ENCODE measurements at places on chromosomes 12 and 14.
A peak's percentile ranks its signal among the peaks of the same experiment; 100 is the strongest.

DNA sequence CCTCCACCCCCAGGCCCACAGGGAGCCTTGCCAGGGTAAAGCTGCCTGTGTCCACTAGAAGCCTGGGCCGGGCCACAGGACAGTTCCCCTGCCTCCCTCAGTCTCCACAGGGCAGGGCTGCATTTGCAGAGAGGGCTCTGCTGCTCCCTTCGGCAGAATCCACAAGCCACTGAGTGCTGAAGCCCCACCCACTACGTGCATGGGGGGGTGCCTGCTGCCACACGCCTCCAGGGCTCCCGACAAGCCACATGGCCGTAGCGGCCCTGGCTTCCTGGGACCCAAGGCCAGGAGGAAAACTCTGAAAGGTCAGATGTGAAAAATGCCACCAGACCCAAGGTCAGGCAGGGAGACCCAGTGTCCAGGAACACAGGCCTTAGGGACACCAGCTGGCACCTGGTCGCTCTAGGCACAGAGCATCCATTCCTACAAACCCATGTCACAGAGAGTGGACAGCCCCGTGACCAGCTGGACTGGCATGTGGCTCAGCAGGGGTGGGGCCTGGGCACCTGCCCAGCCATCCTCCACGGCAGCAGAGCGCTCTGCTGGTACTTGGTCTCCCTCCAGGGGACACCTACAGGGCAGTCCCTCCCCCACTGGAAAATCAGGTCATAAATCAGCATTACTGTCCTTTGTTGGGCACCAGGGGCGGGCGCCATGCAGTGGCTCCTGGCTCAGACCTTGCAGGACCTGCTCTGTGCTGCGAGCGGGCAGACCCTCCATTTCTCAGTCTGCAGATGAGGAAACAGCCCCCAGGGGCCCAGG, 42.9 kb downstream of the CCDC85C start:
- no peak for DNase-seq

DNA sequence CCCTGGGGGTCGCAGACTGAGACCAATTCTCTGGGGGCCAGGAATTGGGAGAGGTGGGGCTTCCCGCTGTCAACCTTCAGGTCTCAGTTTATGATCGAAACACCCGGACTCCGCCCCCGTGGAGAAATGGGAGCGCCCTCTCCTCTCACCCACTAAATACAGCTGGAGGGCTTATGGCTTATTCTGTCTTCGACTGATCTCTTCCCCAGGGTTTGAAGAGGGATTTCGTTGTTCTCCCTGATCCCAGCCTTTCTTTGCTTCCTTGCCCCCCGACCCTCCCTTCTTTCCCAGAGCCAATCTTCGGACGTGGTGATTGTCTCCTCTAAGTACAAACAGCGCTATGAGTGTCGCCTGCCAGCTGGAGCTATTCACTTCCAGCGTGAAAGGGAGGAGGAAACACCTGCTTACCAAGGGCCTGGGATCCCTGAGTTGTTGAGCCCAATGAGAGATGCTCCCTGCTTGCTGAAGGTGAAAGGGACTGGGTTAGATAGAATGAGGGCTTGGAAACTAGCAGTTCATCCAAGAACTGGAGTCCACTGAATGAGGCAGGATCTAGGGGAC, 607 bp downstream of the OS9 start:
- DNase-seq: no peak

DNA sequence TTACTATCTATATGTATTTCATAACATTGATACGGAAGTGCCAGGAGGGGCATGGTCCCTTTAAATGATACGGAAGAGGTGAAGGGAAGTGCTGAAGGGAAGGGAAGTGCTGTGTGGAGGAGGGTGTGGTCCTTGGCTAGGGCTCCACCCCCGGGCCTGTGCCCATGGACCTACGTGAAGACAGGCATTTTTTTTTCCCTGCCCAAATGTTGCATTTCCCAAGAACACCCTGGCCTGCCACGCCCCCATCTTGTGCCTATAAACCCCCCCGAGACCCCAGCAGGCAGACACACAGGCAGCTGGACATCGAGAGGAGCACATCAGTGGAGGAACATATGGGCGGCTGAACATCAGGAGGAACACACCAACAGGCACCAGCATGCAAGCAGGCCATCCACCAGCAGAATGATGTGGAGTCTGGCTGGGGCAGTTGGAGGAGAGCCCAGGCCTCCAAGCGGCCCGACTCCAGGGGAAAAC, 134.1 kb downstream of the SLC41A2 start:
- no peak for DNase-seq

DNA sequence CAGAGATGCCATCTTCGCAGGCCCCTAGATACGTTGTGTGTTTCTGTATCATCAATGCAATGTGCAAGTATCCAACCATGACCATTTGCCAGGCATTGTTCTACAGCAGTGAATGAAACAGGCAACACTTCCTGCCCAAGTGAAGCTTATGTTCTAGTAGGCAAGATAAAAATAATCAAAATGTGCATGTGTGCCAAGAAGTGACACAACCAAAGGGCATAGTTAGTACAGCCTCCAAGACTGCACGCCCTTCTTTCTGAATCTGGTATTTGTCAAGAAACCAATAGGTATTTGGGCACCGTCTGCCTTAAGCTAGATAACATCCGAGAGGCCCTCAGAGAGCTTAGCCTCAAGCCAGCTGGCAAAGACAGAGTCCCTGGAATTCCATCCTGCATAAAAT, 152.0 kb downstream of the TMEM132C start:
- DNase-seq: no peak

- no peak for DNase-seq
These were observed 75.2 kb upstream of the PLEKHG3 start for GRCh38 chr14:64628940-64629408.

DNA sequence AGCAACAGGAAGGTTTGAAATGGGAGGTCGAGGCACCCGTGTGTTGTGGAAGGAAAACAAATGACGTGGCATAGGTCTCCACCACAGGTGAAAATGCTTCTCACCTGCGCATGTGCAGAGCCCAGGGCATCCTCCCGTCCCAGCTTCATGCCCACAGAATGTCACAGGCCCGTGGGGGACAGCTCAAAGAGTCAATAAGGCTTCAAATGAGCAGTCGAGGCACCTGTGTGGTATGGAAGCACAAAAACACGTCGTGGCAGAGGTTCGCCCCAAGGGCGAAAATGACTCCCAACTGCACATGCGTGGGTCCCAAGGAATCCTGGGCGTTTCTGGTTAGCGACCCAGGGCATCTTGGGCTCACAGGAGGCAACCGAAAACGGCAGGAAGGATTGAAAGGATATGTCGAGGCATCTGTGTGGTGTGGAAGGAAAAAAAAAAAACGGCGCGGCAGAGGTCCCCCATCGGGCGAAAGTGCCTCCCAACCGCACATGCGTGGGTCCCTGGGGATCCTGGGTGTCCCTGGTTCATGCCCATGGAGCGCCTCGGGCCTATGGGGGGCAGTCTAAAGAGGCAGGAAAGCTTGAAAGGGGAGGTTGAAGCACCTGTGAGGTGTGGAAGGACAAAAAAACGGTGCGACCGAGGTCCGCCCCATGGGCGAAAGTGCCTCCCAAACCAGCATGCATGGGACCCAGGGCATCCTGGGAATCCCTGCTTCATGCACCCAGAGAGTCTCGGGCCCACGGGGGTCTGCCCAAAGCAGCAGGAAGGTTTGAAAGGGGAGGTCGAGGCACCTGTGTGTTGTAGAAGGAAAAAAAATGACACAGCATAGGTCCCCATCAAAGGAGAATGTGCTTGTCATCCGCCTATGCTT, 578.5 kb downstream of the ALG10 start:
- no peak for DNase-seq

- DNase-seq: no peak
These were observed 14.3 kb downstream of the PTCSC3 start for GRCh38 chr14:36162267-36162666.

- DNase-seq: no peak
These were observed 100.9 kb downstream of the KIF26A start for GRCh38 chr14:104239185-104239775.

DNA sequence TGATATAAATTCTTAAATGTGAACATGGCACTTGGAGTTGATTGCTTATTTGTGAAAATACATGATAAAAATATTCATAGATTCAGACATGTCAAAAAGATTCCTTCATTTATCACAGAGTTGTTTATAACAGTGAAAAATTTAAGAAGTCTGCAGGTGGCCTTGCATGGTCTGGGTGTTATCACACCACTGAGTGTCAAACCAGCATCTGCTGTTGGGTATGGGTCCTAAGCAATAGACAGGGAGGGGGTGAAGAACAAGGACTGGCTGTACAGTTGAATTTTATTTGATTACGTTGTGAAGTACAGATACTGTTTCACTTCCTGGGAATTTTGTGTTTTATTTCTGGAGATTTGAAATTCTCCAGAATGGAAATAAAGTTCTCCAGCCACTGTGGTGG, 180.4 kb upstream of the HIF1A start:
- no peak for DNase-seq

DNA sequence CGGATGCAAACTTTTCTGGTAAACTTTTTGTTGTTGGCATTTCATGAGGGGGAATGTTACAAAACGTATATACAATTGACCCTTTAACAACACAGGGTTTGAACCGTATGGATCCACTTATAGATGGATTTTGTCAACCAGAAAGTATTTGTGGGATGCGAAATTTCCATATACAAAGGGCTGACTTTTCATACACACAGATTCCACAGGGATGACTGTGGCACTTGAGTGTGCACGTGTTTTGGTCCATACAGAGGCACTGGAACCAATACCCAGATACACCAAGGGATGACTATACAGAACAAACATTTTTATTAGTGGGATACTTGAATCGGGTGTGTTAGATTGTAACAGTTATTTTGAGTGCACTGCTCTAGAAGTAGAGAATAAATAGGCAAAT, 29.8 kb upstream of the CCT2 start:
- DNase-seq: no peak

- no peak for DNase-seq
These were observed 438.7 kb downstream of the LRFN5 start for GRCh38 chr14:42045383-42045782.

DNA sequence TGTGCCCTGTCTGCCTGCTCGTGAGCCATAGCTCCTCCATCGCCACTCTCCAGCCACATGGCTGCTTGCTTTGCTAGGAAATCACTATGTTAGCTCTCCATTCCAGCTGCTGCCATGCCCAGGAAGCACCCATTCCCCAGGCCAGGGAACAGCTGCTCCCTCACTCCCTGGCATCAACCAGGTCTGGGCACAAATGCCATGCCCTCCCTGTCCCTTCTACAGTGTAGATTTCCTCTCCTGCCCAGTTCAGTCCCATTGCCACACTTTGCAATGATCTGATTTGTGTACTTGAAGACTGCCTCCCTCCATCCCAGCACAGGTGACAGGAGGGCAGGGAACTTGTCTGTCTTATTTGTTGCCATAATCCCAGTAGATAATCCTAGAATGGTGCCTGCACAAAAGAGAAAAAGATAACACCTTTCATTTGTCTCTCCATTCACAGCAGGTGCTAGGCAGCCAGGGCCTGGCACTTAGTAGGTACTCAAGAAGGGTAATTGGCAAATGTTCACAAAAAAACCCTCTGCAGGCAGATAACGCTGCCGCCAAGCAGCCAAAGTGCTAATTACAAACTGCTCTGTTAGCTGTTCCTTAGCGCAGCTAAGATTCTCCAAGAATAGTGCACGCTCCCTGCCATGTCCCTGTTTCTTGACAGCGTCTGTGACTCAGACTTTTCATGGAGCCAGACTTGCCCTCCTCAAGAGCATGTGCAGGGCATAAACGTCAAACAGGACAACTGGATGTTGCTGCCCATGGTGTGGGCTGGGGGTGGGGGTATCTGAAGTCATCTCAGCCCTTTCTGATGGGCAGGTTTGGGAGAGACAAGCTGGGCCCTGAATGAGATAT, 69.1 kb downstream of the ARL6IP4 start:
- DNase-seq: no peak

- no peak for DNase-seq
These were observed 6.9 kb downstream of the SHMT2 start for GRCh38 chr12:57236201-57236924.

GRCh38 chr12:52813885-52814709, at the start of gene KRT4:
Gene KRT4, minus strand, starts transcription at chr12:52814116. Its CDS starts 58 bp downstream, at chr12:52814058.
- DNase-seq: no peak

GRCh38 chr12:29148911-29149690, at the start of gene FAR2:
Gene FAR2, plus strand, starts transcription at chr12:29149278. Its CDS starts 121,172 bp downstream, at chr12:29270450.
- DNase-seq: peak; percentile 19

GRCh38 chr12:122999986-123000420, 19.5 kb downstream of the ARL6IP4 start:
- no peak for DNase-seq

DNA sequence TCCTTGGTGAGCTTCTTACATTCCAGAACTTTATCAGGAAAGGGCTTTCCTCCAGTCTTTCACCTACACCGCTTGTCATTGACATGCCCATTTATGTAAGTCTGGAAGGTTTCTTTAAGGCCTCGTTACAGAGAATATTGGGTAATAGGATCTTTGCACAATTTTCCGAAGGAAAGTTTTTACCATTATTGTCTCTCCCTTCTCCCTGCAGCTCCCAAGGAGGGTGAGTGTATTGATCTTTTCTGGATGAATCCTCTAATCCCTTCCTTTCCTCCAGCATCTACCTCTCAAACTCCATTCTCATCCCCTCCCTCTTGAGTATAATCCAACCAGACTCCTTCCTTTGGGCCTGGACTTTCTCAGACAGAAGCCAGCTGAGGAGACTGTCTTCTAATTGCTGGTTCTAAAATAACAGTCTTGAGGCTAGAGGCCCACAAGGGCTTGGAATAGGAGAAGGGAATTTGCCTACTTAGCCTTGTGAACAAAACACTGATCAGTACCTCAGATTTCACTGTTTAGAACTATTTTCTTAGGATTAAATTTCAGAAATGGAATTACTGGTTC, 21.8 kb downstream of the WNK1 start:
- DNase-seq: no peak

GRCh38 chr14:95218006-95218405, 60.7 kb upstream of the DICER1 start:
- DNase-seq: no peak

DNA sequence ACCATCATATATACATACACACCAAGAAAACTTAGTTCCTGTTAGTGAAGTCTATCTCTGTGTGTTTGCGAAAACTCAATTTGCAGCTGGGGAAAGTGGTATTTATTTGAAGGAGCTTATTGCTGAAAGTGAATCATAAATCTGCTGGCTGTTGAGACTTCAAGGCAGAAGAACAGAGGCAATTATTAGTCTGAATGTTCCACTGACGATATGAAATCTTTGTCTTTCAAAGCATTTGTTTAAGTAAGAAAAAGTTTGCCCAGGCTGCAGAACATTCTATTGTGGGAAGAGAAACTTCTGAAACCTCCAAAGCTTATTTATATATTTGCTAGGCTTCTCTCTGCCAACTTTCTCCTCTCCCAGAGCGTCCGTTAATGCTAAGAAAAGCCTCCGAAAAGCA, 255.7 kb upstream of the TMPO start:
- DNase-seq: no peak

- no peak for DNase-seq
These were observed 33.4 kb downstream of the TSPAN9 start for GRCh38 chr12:3110578-3110977.

All from stimulated activated CD8-positive, alpha-beta memory T cell treated with anti-CD3 and anti-CD28 coated beads, Interleukin-2, amount 100 ng/mL, for 1 hour (primary cell).